ENCODE measurements at places on chromosomes 16 and 17.

DNA sequence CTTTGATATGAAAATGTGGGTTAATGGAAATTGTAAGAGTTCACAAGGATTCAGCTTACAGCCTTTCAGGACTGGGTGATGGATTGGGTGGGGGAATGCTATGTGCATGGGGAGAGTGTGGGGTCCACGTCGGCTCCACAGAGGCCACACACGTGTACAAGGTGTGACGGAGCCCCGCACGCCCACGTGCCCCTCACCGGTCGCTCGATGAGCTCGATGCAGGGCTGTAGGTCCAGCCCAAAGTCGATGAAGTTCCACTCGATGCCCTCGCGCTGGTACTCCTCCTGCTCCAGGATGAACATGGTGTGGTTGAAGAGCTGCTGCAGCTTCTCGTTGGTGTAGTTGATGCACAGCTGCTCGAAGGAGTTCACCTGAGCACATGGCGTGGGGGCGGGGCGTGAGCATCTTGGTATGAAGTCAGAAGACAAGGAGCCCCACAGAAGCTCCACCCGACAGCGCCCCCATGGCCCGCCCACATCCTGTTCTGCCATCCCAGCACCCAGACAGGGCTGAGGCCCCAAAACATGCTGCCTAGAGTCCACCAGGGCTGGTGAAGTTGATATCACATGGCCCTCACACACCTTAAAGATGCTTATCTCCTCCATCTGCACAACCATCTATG lies 99.1 kb downstream of the MYH11 start:
- no peak for DNase-seq

DNA sequence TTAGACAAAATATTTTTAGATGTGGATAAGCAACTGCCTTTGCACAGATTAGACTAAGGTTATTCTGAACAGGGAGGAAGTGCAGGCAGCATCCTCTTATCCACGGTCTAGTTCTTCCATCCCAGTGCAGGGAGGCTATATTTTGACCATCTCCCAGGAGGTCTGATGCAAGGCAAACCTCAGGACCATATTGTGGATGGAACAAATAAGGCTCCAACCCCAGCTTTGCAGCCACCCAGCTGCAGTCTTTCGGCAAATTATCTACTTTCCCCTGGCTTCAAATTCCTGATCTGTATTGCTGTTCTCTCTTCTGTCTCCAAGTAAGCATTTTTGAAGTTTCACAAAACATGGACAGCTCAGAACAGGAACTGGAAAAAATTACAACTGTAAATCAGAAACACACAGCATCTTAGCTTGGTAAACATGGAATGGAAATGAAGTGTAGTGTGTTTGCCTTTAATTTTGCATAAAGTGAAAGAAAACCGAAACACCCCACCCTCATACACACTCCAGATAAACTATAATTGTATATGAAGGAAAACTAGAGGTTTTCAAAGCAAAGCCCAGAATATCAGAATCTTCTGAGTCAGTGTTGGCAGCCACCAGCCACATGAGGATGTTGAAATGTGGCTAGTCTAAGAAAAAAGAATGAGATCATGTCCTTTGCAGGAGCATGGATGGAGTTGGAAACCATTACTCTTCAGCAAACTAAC lies 33.5 kb upstream of the MON1B start:
- no peak for DNase-seq

- no peak for DNase-seq
Measured at GRCh38 chr17:59638553-59638952, 18.9 kb downstream of the CLTC start.

DNA sequence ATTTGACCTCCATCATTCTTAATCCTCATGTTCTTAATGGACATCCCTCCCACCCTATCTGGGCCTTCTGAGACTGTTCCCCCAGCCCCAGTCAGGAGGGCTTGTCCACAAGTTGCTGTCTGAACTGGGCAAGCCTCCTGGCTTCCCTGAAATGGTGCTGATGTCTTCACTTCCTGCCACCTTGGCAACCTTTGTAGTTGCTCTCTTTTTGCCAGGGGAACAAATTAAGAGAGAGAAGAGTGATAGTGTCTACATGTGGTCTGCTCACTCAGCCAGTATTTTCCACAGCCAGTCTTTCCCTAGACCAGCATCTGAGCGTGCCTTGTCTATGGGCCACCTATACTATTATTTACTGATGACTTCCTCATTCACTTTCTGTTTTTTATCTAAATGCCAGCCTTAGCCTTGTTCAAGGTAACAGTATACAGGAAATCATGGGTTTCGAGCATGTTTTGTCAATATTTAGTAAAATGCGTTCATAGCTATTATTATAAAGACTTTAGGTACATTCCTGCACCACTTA lies 710.1 kb downstream of the MAF start:
- no peak for DNase-seq

DNA sequence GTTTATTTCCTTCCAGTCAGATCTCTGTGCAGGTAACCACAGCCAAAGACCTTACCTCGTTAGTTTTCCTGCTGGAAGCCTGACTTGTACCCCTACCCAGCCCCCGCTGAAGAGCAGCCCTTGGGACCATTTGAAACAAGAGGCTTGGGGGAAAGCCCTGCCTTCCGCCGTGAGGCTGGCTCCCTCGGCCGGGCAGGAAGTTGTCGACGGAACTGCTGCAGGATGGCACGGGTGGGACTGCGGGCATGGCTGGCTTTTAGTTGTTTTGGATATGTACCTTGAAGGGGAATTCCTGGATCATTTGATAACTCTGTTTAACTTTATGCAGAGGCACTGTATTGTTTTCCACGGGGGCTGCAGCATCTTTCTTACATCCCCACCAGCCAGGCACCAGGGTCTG lies 49.0 kb upstream of the ENDOV start:
- no peak for DNase-seq

- DNase-seq = no peak
Measured at GRCh38 chr17:82317394-82318168, at the start of gene CD7. Gene CD7 (minus strand): TSS chr17:82317608. CDS start chr17:82317495, 113 bp downstream.

DNA sequence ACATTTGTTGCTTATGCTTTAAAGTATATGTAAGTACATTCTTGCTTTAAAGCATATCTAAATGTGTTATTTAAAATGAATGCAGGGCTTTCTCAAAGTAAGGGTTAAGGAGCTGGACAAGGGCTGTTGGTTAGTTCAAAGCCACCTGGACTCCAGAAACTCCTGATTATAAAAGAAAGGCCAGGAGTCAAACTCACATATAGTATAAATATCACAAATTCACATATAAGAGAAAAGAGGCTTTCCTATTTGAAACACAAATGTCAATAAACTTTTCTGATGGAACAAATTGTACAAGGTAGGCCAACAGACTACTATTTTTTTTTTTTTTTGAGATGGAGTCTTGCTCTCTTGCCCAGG lies 84.5 kb upstream of the CORO6 start:
- DNase-seq = no peak

DNA sequence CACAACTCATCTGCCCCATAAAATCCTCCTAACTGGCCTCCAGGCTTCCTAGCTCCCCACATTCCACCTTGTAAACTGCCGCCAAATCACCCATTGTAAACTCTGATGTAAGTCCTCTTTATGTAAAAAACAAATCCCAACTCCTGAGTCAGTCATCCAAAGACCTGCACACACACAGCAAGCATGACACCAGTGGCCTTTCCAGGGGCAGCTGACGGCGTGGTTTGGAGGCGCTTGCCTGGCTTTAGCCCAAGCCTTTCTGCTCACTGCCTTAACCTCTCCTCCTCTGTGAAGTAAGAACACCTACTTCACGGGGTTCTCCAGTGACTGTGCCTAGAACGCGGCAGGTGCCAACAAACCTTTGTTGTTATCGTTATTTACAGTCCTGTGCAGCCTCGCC lies 14.0 kb downstream of the UBE2O start:
- no peak for DNase-seq

GRCh38 chr17:72539981-72540897 lies 419.4 kb downstream of the SOX9 start:
- no peak for DNase-seq

DNA sequence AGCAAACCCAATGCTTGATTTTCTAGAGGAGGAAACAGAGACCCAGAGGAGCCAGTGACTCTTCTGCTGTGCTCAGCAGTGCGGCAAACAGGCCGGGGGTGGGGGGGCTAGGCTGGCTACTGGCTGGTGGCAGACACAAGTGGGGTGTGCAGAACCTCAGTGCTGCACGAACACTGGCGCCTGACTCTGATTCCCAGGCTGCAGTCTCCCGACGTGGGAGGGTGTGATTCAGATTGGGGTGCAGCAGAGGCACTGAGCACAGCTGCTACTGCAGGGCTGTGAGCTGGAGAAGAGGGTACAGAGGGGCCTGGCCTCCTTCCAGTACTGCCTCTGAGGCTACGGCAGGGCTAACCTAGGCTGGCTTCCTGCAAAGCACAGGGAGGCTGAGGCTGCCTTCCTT lies 8.1 kb downstream of the RPL19 start:
- DNase-seq = no peak

DNA sequence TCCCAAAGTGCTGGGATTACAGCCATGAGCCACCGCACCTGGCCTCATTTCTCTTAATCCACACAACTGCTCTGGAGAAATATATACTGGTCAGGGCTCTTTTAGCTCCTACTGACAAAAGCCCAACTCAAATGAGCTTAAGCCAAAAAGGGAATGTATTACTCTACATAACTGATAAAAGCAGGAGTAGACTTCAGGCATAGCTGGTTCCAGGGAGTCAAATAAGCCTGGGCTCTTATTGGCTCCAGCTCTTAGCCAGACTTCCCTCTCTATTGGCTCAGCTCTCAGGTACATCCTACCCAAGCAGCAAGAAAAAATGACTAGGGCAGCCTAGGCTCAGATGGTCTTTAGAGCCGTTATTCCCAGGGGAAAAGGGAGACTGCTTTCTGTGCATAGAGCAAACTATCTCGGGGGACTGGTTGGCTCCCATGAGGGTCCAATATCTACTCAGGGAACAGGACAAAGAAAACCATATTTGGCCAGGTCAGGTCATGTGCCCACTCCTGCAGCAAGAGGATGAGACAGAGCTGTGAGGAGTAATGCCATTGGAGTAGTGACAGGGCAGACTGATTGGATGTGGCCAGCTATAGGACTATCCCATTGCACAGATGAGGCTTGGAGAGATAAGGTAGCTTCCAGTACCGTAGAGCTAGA lies 21.2 kb downstream of the TBX2 start:
- DNase-seq = no peak

DNA sequence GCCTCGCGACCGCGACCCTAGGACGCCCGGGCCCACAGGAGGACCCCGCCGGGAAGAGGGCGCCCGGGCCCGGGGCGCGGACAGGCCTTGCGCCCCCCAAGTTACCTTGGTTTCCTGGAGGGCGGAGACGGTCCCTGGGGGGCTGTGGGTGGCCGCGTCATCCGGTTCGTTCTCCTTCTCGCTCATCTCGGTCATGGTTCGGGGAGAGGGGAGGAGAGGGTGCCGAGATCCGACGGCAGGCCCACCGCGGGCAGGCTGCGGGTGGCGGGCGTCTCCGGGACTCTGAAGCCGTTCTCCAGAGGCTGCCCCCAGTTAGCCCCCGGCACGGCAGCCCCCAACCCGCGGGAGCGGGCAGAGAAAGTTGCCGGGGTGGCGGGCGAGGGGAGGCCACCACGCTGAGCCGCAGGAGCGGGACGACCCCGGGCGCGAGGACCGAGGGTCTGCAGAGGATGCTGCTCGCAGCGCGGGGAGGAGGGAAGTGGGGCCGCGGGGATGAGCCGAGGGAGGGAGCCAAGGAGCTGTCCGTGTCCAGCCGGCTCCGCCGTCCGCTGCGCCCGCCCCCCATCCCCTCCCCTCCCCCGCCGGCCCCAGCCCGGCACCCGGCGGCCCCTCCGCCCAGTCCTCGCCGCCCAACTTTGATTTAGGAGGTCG lies at the start of gene STAC2:
Gene STAC2, minus strand, starts transcription at position 638 of the 651 bp plus-strand sequence. Its CDS starts 443 bp downstream, at position 195.
- DNase-seq = no peak

- no peak for DNase-seq
Measured at GRCh38 chr16:81553814-81554675, 109.4 kb downstream of the CMIP start.

GRCh38 chr17:57106107-57106835 lies 21.2 kb downstream of the AKAP1 start:
- no peak for DNase-seq

GRCh38 chr17:28916302-28916934 lies 13.5 kb upstream of the DHRS13 start:
- DNase-seq = no peak

- DNase-seq = no peak
Measured at GRCh38 chr16:78669994-78670393, 570.5 kb downstream of the WWOX start.

DNA sequence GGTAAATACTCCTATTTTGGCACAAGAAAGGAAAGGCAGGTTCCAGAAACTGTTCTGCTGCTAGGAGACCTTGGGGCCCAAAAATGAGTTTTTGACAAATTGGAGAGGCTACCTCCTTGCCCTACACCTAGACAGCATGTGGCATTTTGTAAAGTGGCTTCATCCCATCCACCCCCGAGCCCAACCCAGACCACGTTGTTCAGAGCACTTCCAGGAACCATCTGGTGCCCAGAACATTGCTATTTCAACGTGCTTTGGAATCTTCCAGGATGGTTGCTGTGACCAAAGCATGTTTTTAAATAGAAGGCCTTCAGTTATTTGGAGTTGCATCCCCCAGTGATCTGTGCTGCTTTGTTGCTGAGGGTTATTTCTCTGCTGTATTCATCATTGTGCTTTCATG lies 116.3 kb upstream of the TOM1L1 start:
- DNase-seq = no peak

DNA sequence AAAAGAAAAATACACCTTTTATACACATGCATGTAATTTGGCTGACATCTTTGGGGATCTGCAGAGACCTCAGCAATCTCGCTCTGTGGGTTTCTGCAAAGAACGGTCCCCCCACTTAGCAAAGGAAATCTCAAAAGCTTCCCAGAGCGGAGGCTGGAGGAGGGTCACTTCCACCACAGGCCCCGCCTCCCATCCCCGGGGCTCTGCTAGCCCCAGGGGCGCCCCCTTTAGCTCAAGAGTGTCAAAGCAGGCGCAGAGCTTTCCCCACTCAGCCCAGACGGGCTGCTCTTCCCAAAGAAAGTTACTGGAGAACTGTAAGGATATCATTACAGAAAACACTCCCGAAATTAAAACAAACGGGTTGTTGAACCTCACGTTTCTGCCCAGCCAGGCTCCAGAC lies 11.4 kb downstream of the SLC13A5 start:
- no peak for DNase-seq

DNA sequence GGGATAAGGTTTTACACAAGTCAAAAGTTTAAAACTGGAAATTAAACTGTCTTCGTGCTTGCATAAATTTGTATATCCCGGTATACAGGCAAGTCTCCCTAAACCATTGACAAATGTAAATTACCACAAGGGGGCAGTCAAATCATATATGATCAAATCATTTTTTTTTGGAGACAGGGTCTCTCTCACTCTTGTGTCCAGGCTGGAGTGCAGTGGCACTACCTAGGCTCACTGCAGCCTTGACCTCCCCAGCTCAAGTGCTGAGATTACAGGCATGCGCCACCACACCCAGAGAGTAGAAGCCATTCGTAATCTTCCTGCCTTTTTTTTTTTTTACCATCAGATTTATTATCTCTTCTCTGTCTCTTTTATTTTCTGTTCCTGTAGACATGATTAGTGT lies 18.5 kb downstream of the TOP2A start:
- DNase-seq = no peak

- no peak for DNase-seq
Measured at GRCh38 chr17:47317119-47317518, 6.6 kb upstream of the EFCAB13 start.

- DNase-seq = no peak
Measured at GRCh38 chr17:66441101-66441661, 138.8 kb downstream of the PRKCA start.
